Bone marrow (tissue), 2 donors: ENCODE measurements at places on chromosomes 13 and 19.

DNA sequence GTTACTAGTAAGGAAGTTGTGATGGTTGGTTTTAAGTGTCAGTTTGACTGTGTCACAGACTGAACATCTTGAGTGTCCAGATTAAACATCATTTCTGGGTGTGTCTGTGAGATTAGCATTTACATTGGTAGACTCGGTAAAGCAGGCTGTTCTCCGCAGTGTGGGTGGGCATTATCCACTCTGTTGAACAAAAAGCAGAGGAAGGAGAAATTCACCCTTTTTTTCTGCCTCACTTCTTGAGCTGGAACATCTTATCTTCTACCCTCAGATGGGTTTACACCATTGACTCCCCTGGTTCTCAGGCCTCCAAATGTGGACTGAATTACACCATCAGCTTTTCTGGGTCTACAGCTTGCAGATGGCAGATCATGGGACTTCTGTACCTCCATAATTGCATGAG is 63.7 kb upstream of the ZDHHC20 start:
- DNase-seq = no peak

GRCh38 chr13:48594096-48594815 is 59.5 kb upstream of the CYSLTR2 start:
- no peak for DNase-seq

GRCh38 chr19:28309070-28309469 is 903.9 kb downstream of the UQCRFS1 start:
- DNase-seq = no peak

DNA sequence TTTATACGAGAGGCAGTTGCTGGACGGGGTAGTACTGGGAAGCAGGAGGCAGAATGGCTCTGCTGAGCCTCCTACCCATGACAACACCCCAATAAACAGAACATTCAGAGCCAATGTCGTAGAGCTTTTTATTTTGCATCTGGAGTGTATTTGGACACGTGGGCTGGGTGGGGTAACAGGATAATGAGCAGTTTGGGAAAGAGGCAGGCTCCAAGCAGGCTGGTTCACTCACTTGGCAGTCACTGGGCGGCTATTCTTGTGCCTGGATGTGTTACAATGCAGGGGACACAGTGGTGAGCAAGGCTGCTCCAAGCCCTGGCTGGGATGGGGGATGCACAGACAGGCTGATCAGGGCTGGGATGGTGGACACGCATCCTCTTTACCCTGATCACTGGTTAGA is 9.5 kb downstream of the ACTMAP start:
- DNase-seq = no peak

GRCh38 chr13:48775285-48775684 is 121.6 kb downstream of the CYSLTR2 start:
- DNase-seq = no peak

- no peak for DNase-seq
These were observed 61.3 kb downstream of the ENOX1 start for GRCh38 chr13:43725460-43725859.

DNA sequence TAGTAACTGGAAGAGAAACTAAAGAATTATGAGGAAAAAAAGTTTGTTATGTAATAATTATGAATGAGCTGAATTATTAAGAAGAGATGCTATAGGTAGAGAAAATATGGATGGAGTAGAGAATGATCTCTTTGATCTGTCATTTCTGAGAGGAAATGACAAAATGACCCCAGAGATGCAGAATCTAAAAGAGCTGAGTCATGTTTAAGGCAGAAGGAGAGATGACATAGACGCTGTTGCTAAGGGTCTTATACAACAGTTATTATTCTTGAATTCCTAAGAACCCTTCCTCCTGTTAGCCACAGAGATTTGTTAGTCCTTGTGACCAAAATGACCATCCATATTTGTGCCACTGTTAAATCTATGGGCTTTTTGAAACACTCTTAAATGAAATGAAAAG is 58.3 kb upstream of the FREM2 start:
- DNase-seq = no peak

- no peak for DNase-seq
These were observed 41.4 kb upstream of the LDLR start for GRCh38 chr19:11047866-11048265.

DNA sequence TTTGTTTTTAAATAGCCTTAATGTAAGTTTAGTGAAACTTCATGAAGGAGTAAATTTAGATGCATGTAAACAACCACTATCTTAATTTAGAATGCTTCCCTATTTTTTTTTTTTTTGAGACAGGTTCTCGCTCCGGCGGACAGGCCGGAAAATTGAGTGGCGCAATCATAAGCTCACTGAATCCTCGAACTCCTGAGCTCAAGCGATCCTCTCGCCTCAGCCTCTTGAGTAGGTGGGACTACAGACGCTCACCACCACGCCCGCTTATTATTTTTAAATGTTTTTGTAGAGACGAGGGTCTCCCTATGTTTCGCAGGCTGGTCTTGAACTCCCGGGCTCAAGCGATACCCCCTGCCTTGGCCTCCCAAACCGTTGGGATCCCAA is 1.6 kb downstream of the TEX30 start:
- DNase-seq = no peak

- no peak for DNase-seq
These were observed 31.3 kb upstream of the FGF9 start for GRCh38 chr13:21639561-21639960.

- DNase-seq = no peak
These were observed 209.8 kb downstream of the POU4F1 start for GRCh38 chr13:78393286-78394142.

GRCh38 chr13:99332456-99332855 is 25.3 kb upstream of the GPR183 start:
- DNase-seq = no peak

DNA sequence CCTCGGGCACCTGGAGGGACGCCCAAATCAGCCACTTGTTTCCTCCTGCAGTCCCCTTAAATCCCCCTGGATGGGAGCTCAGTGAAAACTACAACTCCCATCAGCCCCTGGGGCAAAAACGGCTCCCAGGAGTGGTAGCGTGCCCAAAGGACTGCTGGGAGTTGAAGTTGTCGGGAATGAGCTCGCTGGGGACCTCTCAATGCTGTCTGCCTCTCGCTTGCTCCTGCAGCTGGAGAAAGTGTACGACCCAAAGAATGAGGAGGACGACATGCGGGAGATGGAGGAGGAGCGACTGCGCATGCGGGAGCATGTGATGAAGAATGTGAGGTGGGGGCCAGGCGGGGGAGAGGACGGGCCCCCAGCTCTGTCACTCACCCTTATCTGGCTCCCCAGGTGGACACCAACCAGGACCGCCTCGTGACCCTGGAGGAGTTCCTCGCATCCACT is 14.7 kb upstream of the DHDH start:
- DNase-seq = no peak

DNA sequence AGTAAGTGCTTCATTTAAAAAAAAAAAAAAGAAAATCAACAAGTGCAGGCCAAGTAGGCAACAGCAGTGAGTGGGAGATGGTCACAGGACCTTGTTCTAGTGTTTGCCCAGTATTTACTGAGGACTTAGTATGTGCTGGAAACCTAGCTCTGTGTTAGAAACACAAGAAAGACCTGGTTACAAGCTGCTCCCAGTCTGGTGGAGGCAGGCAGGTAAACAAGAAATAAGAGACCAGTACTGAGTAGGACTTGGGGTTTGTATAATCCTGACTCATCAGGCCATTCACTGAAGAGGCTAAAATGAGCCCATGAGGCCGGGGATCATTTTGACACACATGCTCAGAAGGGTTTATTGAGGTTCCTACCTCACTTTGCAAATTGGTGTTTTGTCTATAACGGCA is 21.5 kb upstream of the SERPINE3 start:
- no peak for DNase-seq

GRCh38 chr13:26495750-26496149 is 61.7 kb upstream of the WASF3 start:
- no peak for DNase-seq

- no peak for DNase-seq
These were observed 4.7 kb downstream of the F7 start for GRCh38 chr13:113110048-113110851.

- DNase-seq = peak; percentile 48
These were observed 19.9 kb downstream of the TINCR start for GRCh38 chr19:5547881-5548280.

DNA sequence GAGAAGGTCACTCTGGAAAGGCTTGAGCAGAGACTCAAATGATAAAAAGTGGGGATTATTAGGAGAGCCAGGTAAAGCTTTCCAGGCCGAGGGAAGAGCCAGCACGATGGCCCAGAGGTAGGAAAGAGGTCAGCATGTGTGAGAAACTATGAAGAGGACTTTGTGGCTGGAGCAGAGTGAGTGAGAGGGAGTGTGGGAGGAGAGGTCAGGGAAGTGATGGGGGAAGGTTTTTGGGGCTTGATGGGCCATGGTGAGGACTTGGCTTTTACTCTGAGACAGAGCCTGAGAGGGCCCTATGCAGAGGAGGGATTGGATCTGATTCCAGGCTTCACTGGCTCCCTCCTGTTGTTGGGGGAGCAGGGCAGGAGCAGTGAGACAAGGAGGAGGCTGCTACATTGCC is 5.3 kb downstream of the CATSPERG start:
- no peak for DNase-seq

- DNase-seq = no peak
These were observed 73.3 kb downstream of the FGF9 start for GRCh38 chr13:21744149-21744548.

DNA sequence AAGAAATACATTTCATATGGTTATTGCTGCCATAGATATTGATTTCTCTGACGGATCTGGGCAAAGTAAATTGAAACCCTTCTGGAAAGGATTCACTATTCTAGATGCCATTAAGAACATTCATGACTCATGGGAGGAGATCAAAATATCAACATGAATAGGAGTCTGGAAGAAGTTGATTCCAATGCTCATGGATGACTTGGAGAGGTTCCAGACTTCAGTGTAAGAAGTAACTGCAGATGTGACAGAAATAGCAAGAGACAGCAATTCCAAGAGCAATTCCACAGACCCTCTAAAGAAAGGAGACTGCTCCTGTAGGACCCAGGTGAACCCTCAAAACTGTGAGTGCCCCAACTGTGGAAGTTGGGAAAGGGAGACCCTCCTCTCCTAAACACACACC is 30.9 kb upstream of the KCTD12 start:
- DNase-seq = no peak

DNA sequence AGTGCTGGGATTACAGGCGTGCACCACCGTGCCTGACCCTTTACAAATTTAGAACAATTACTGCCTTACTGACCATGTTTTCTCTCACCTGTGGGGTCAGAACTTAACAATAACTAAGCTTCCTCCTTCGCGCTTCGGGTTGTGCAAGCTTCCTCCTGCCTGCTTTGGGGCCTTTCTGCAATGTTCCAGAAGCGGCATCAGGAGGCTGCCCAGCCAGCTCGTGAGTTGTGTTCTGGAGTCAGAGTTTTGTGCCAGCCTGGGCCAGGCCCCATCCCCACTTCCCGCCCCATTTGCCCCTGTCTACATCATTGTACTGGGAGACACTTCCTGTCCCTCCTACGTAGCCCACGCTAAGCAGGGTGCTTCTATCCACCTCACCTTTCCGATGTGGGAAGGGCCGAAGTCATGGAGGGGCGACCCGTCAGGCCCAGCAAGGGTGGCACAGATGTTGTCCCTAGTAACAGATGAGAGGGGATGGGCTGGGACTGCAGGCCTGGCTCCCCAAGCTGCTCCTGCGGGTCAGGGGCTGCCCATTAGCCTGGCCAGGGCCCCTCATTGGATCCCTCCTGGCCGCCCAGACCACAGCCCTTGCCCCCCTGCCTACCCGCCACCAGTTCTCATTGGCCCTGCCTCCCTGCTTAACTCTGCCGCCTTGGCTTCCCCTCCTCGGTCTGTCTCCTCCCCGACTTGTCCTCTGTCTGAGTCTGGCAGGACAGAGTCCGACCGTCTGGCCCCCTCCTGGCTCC is 13.4 kb downstream of the UHRF1 start:
- no peak for DNase-seq

DNA sequence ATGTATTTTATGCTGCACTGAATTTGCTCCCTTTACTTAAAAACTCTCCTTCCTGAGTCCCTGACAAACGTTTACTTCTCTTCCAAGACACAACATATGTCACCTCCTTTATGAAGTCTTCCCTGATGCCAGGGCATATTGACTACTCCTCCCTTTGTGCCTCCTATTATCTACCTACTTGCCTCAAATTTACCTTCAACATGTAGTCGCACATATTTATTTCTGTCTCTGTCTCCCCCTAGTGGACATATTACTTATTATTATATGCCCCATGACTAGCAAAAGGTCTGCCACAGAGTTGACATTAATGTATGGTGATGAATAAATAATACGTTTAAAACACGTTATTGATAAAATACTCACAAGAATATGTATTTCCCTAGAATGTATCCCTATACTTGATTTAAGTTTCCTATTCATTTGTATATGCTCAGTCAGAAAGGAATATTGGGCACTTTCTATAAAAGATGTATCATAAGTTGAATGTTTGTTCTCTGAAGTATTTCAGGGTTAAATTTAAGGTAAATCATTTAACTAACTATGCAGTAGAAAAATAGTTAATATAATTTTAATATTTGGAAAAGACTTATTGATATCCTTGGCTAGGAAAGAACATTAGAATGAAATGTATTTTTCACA is 250.3 kb upstream of the ATXN8OS start:
- DNase-seq = peak; percentile 20

DNA sequence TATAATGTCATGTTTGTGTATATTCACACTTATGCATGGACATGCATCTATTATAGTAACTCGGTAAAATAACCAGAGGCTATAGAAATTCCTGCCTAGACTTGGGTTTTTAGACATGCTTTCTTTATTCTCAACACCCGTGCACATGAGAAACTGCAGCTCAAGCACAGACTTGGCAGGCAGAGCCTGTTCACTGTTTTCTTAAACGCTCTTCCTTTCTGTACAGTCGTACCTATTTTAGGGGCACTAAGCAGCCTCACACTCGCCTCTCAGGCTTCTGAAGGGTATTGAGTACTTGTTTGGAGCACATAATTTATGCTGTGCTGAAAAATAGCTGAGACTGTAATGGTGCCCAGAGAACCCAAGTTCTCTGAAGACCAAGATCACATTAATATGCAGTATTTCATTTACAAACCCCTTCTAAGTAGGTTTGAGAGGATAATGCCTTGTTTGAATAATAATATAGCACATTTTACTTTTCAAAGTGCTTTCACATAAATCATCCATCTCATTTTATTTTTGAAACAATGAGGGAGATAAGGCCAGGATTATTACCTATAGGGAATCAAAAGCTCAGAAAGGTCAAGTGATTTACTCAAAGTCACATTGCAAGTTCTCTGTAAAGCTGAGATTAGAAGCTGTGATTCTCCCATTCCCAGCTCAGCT is 429.9 kb downstream of the SPRY2 start:
- DNase-seq = no peak

GRCh38 chr19:39154100-39154628 is 28.6 kb downstream of the PAK4 start:
- DNase-seq = no peak
